Neural crest cell (in vitro differentiated cells): ENCODE measurements at places on chromosomes 6 and 20. TPM values are rescaled to one million over a fixed set of nuclear protein-coding genes. Genes with fewer than 3 reads are reported as not detected.

DNA sequence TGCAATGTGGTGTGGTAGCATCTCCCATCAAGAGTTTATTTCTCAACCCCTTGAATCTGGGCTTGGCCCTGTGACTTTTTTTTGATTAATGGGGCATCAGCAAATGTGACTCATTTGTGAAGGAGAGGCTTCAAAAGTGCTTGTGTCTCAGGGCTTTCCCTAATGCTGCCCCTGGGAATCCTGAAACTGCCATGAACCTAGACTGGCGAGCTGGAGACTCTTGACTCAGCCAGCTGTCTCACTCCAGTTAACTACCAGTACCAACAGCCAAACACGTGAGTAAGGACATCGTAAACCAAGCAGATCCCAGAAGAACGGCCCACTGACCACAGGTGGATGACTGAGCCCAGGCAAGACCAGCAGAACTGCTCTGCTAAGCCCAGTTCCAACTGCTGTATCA lies 72.8 kb upstream of the ADTRP start:
- H3K36me3 ChIP-seq: no peaks in the 10 kb centered on the region
- no peaks in the 10 kb centered on the region for H3K27me3 ChIP-seq
- peak overlapping the region; percentile 79 for H3K4me3 ChIP-seq

The BPIFB2 gene
- not detected in 2 replicates for total RNA-seq

DNA sequence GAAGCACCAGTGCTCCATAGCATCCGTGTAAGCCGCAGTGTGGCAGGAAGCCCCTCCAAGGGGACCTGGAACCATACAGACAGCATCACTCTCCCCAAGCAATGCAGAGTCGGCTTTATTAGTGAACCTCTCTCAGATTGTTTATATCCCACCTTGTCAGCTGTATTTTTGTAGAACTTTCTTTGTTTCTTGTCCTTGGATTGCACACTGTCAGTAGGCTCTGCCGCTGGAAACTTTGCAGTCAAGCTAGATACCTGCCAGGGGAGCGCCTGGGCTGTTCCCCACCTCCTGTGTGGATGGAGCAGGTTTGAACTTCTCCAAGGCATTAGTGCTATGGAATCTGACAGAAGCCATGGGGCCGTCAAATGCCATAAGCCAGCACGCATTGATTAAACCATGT lies 18.6 kb upstream of the CLDN20 start:
- no peak overlapping the region for H3K4me3 ChIP-seq
- DNase-seq: no peak
- peak overlapping the region; percentile 63 for H3K27ac ChIP-seq
- peaks cover 9% of the 10 kb centered on the region for H3K4me1 ChIP-seq
- peaks cover 34% of the 10 kb centered on the region for H3K36me3 ChIP-seq

DNA sequence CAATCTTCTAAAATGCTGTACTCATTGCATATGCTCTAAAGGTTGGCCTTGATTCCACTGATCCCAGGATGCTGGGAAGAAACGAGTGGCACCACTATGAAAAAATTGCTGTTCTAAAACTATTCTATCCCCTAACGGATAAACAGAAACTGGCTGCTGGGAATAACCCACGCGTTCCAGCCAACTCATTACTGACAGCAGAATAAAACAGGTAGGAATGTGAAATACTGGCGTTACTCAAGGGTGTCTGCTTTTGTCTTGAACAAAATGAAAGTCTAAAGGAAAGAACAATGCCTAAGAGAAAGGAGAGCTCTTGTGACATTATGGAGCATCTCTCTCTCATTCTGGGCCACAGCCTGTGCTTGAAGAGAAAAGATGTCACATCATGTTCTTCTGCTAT lies 26.1 kb downstream of the GPR63 start:
- H3K27ac ChIP-seq: no peak overlapping the region
- no peaks in the 10 kb centered on the region for H3K27me3 ChIP-seq
- no peak overlapping the region for H3K4me3 ChIP-seq
- H3K36me3 ChIP-seq: no peaks in the 10 kb centered on the region
- peaks cover 5% of the 10 kb centered on the region for H3K4me1 ChIP-seq

The ULBP1 gene
- total RNA-seq: 2.3 and 2.5 TPM in 2 replicates

GRCh38 chr6:43608310-43608763 lies 20.7 kb downstream of the GTPBP2 start:
- H3K27me3 ChIP-seq: no peaks in the 10 kb centered on the region
- H3K4me3 ChIP-seq: no peak overlapping the region
- H3K27ac ChIP-seq: no peak overlapping the region
- peaks cover 2% of the 10 kb centered on the region for H3K36me3 ChIP-seq

GRCh38 chr20:19302714-19303113 lies 90.3 kb downstream of the SLC24A3 start:
- H3K4me3 ChIP-seq: no peak overlapping the region
- DNase-seq: no peak
- H3K36me3 ChIP-seq: no peaks in the 10 kb centered on the region
- peaks cover 17% of the 10 kb centered on the region for H3K27me3 ChIP-seq
